Muscle of back (tissue), 13 donors: ENCODE measurements at places on chromosomes 7 and 10. TPM values are rescaled to one million over a fixed set of nuclear protein-coding genes. Genes with fewer than 3 reads are reported as not detected.

DNA sequence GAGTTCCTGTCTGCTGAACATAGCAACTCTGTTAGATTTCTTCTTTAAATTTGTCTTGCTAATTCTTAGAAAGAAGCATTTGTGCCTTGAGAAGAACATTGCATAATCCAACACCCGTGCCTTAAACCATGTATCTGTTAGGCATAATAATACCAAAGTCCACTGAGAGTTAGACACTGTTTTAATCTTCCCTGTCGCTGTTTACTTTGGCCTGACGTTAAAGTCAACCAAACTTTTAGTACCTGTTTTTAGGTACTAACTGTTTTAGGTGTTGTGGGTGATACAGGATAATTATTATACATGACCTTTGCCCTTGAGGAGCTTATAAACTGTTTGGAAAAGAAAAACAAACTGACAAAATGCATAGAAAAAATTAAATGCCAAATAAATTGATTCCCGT lies 43.6 kb downstream of the KLHDC10 start:
- DNase-seq = no peak

GRCh38 chr10:60954035-60954434 lies 10.1 kb upstream of the RHOBTB1 start:
- no peak for DNase-seq

DNA sequence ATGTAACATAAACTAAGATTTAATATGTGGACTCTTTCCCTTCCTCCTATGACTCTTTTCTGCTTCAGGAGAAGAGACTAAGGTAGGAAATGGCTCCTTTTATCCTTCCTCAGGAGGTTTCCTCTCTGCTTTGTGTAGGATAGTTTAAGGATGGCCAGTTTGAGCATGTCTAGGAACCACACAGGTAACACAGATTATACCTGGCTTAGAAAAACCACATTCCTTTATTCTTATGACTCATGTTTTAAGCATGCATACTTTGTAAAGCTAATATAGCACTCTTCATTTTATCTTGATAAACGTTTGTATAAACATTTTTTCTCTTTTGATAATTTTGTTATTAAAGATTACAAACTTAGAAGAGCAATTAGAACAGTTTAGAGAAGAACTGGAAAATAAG lies 57.8 kb downstream of the CYP51A1 start:
- no peak for DNase-seq

The PHKG1 gene
- 28.6 TPM for polyA plus RNA-seq

GRCh38 chr10:48944171-48944570 lies 4.5 kb upstream of the LRRC18 start:
- DNase-seq = no peak
